ENCODE measurements at places on chromosomes 6 and 20.

DNA sequence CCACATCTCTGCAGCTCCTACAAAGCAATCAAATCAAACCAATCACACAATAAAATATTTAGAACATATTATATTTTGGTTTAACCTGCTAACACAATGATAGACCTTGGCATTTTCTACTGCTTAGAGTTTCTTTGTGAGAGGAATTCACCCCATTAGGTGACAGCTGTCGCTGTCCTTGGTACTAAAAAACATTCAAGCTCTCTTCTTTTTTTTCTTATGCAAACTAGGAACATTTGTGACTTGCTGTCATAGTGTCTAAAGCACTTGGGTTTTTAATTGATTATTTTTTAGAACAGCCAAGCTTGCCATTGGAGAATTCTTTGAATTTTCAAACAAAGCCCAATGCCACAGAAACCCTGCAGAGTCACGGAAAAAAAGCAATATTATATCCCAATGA, 46.4 kb downstream of the CNR1 start:
- DNase-seq = no peak

- DNase-seq = no peak
Measured at GRCh38 chr20:1225263-1225782, 521 bp upstream of the RAD21L1 start.

DNA sequence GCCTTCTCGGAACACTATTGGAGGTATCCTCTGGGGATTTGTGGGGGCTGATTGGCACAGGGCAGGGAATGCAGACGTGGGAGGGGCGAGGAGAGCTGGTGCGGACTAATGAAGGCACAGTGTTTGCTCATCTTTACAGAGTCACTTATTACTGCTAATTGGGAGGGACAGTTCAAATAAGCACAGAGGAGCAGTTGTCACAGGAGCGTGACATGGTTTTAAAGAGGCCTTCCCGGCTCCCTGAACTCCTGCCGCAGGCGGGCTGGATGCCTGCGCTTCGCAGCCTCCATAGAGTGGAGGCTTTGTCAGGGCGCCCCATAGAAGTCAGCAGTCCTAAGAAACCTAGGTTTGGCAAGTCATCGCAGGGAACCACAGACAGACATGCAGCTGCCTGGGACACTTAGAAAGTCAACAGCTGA, 149.6 kb downstream of the LINC00237 start:
- DNase-seq = no peak

DNA sequence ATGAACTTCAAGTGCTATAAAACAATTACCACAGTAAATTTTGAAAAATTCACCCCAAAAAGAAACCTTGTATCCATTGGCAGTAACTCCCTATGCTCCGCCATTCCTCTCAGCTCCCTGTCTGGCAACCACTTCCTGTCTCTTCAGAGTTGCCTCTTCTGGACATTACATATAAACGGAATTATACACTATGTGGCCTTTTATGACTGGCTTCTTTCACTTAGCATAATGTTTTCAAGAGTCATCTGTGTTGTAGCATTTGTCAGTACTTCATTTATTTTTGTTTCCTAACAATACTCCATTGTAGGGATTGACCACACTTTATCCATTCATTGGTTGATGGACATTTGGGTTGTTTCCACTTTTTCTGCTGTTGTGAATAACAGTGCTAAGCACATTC, 50.1 kb downstream of the CEP43 start:
- no peak for DNase-seq

- peak; percentile 45 for DNase-seq
Measured at GRCh38 chr6:16319813-16320532, 81.6 kb downstream of the GMPR start.

GRCh38 chr20:1900321-1900801, 5.2 kb downstream of the SIRPA start:
- no peak for DNase-seq

GRCh38 chr20:50116368-50116999, 3.5 kb upstream of the UBE2V1 start:
- DNase-seq = no peak

- DNase-seq = no peak
Measured at GRCh38 chr20:25256226-25256859, 8.5 kb downstream of the PYGB start.

DNA sequence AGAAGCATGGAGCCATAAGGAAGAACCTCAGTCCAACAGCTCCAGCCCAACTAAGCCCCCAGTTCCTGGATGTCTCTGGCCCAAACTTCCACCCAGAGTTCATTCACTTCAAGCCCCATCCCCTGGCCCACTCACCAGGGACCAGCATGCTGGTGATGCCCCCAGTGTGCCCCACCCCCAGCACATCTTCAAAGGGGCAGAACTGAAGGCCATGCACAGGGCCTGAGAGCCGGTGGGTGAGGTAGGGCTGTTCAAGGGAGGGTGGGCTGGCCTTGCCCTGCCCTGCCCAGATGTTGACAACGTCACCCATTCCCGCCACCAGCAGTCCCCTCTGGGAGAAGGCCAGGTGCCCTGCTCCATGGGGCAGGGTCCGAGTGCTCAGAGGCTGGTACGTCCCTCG, 3.6 kb downstream of the B3GALT4 start:
- no peak for DNase-seq

DNA sequence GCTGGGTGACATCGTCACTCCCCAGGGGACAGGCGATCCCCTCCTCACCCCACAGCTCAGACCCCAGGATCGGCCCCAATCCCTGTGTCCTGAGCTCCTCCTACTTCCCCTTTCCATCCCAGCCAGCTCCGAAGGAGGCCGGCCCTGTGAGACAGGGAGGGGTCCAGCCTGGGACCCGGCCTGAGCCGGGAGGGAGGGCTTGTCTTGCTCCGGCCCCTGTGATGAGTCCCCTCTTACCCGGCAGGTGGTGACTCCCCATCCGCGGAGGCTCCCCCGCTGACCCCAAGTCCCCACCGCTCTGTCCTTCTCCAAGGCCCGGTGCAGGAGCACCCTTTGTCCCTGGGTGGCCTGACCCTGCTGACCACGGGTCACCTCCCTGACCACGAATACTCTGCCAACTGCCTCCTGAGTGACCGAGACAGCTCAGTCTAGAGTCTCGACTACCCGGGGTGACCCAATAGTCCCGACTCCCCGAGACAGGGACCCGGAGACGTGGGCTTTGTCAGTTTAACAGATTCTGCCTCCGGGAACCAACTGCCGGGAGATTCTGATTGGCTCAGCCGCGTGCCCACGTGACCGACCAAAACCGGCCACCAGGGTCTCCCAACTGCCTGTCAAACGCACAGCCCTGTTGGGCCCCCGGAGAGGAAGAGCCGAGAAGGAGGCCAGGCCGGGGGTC, 187.4 kb upstream of the PROKR2 start:
- DNase-seq = no peak

GRCh38 chr6:142075516-142076101, 57.1 kb upstream of the GJE1 start:
- DNase-seq = no peak
